ENCODE measurements at places on chromosomes 1 and 21. TPM values are rescaled to one million over a fixed set of nuclear protein-coding genes. Genes with fewer than 3 reads are reported as not detected.

The KLHDC9 gene
- 3.8 TPM for polyA plus RNA-seq

The SERPINC1 gene
- polyA plus RNA-seq = 0.19 TPM

The BEND5 gene
- 3.0 TPM for polyA plus RNA-seq

The RSPH1 gene
- 11.2 TPM for polyA plus RNA-seq

The ABL2 gene
- polyA plus RNA-seq = 8.1 TPM

The HUNK gene
- polyA plus RNA-seq = 3.0 TPM

The GBP2 gene
- polyA plus RNA-seq = 71.6 TPM

The ARHGAP29 gene
- 0.22 TPM for polyA plus RNA-seq

The MTARC2 gene
- 31.8 TPM for polyA plus RNA-seq

The UAP1 gene
- 57.5 TPM for polyA plus RNA-seq

The PRKAA2 gene
- not detected for polyA plus RNA-seq

The CD53 gene
- 35.8 TPM for polyA plus RNA-seq

The SPTA1 gene
- 0.30 TPM for polyA plus RNA-seq

The B3GALT2 gene
- 0.60 TPM for polyA plus RNA-seq

The FLG2 gene
- polyA plus RNA-seq = not detected

The C1orf185 gene
- polyA plus RNA-seq = not detected

Data from small intestine (tissue), 16 donors.